ENCODE measurements at places on chromosomes 6 and 20.
A peak's percentile ranks its signal among the peaks of the same experiment; 100 is the strongest.

DNA sequence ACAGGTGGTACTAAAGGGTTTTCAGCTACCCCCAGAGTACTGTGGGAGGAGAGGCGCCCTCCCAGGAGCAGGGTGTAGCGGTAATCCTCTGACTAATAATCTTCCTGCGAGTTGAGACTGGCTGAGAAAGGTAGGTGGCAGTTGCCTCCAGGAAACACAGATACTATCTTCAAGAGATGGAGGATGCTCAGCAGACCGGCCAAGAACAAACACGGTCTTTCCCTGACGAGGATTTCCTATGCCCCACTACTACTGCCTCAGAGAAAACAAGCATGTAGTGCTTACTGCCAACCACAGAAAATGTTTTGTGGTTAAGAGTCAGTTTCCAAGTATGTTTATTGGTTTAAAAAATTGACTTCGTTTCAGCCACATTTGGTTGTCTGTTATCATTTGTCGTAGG, 26.8 kb downstream of the C6orf89 start:
- DNase-seq, result no peak

DNA sequence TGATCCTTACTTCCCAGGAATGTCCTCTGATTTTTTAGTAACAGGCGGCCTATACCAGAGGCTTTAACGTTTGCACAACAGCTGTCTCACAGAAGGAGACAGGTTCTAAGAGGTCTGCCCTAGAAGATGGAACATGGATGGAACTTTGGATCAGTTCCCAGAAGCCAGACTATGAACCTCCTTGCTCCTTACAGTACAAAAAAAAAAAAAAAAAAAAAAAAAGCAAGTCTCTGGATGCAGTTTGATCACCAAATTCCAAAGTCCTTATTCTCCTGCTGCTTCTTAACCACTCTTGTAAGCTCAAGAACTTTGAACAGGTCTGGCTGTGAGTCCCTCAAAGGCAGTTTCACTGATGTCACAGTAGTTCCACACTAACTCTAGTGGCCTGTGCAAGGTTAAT, 2.0 kb upstream of the TRMT11 start:
- no peak for DNase-seq

- no peak for DNase-seq
Observed at GRCh38 chr20:890666-891057, 25.5 kb downstream of the ANGPT4 start.

DNA sequence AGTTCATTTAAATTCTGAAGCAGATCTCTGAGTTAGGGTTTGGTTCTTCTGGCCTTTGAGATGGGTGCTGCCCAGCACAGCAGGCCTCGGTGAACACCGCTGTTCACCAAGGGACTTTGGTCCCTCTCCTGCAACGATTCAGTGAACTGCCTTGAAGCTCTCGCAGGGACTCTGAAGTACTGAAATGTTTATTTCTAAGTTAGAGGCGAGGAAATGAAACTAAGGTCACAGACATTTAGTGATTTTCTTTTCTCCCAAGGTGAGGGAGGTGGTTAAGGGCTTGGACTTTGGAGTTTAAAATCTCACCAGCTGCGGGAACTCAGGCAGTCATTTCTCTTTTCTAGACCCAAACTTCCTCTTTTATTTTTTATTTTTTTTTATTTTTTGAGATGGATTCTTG, 26.2 kb downstream of the E2F3 start:
- DNase-seq, result no peak

DNA sequence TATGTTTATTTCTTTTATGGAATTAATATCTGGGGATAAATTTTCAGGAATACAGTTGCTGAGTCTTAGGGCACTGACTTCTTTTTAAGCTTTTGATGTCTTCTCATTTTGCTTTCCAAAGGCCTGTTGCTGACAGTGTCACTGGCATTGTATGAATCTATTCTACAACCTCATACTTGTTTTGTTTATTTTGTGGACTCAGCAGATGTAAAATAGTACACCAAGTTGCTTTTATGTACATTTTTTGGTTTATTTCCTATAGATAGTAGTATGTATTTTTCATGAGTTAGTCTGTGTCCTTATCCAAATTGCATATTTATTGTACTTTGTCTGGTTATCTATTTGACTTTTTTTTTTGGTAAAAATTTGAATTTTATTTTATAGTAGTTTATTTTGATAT, 35.0 kb downstream of the FAM162B start:
- no peak for DNase-seq

DNA sequence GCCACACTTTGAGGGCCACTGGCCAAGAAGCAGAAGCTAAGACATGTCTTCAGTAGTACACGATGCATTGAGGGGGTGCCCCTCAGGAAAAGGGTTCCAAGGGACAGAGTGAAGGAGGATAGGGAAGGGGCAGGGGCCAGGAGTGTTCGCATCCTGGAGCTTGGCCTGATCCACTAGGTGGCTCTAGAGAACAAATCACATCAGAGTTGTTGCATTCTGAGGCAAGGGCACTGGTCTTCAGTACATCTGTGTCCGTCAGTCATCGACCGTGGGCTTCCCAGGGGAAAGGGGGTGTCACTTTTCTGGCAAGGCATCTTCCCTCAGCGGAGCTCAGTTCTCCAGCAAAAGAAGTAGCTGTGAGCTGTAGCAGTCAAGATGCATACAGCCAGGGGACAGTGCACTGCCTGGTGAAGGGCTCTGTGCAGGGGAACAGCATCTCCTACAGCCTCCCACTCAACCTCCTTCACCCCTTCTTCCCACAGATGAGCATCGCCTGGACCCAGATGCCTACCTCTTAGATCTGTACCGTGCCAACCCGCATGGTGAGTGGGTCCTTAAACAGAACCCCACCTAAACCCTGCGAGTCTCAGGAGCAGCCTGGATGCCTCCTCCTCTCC, 47.8 kb downstream of the ARHGAP40 start:
- peak; percentile 67 for DNase-seq

DNA sequence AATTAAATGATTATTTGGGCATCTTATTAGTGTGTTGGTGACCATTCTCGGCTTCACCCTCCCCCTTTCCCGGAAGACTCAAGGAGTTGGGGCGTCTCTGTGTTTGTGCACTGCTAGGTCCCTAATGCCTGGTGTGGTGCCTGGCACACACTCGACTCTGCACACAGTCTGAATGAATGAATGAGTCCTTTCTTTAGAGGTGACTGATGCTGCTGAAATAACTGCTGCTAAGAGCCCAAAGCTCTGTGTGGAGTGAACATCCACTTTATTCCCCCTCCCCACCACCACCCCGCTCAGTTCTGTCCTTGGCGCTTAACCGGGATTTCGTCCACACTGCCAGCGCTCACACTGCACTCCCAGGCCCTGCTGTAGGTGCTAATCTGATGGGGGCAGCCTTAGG, 1.2 kb upstream of the PHACTR3 start:
- no peak for DNase-seq

DNA sequence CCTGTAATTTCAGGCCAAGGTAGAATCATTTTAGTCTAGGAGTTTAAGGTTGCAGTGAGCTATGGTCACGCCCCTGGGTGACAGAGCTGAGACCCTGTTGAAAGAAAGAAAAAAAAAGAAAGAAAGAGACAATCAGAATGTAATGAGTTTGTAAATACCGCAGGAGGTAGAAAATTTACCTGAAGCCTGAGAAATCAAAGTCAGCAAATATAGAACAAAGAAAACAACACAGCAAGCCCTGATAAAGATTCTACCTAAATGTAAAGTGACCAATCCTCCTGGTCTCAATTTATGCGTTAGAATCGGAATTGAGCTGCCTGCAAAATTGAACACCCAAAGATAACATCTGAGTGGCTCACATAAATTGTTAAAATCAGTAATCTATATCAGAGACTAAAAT, 146.5 kb upstream of the ZNF184 start:
- no peak for DNase-seq

DNA sequence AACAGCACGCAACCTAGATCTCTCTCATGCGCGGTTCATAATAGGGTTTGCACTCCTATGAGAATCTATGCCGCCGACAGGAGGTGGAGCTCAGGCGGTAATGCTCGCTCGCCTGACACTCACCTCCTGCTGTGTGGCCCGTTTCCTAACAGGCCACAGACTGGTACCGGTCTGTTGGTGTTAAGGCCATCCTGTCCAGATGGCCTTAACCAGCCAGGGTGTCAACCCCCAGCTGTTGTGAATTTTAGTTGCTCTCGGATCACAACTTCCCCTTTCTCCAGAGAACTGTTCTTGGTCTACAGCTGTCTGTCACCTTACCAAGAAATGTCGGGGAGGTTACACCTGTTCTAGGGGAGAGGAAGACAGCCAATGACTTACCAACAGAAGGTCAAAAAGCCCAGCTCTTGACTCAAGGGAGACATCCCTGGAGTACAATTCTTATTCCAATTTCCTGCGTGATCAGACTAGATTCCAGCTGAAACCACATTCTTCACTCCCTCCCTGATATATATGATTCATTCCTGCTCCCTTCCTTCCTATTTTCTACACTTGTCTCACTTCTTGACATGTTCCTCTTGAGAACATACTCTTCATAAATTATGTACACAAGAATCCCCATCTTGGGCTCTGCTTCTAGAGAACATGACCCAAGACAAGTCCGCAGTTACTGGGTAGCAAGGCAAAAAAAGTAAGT, 23.1 kb upstream of the DNAAF9 start:
- no peak for DNase-seq

DNA sequence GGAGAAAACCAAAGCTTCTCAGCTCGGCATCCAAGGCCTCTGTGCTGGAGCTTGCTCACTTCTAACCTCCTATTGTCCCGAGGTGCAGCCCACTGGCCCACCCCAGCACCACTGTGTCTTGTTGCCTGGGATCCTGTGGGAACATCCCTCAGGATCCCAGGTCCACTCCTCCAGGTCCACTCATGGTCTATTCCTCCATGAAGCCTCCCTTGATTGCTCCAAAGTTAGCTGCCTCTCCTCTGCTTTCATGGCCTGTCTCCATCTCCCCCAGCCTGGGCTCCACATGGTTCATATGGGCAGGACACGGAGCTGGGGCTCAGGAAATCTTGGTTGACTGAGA, 13.9 kb downstream of the SLA2 start:
- DNase-seq, result no peak

DNA sequence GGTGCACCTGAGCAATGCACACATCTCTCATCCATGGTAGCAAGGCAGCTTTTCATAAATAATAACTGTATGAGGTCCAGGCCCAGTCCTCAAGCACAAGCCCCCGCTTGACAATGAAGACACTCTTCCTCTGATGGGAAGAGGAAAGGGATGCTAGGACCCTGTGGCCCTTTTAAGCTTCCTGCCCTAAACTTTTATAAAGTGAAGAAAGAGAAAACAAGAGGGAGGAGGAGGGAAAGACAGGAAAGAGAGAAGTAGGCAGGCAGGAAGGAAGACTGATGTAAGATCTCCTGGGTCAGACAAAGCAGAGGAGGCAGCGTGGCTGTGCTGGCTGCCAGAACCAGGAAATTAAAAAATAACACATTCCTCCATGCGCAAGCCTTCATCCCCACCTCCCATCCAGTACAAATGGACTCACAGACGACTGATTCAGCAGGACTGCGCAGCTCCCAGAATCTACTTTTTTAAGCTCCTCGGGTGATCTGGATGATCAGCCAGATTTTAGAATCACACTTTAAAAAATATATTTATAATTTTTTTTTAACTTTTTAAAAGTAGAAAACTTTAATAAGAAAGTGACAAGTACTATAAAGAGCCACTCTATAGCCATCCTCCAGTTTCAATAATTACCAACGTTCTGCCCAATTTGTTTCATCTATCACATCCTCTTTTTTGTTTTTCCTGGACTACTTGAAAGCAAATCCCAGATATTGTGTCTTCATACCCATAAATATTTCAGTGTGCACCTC, 16.5 kb downstream of the TNFAIP3 start:
- no peak for DNase-seq

- no peak for DNase-seq
Observed at GRCh38 chr6:141264101-141264500, 868.6 kb upstream of the GJE1 start.

- DNase-seq, result peak; percentile 37
Observed at GRCh38 chr6:131258816-131259476, 123.7 kb downstream of the AKAP7 start.

- DNase-seq, result no peak
Observed at GRCh38 chr6:90186637-90187371, 109.8 kb downstream of the BACH2 start.

DNA sequence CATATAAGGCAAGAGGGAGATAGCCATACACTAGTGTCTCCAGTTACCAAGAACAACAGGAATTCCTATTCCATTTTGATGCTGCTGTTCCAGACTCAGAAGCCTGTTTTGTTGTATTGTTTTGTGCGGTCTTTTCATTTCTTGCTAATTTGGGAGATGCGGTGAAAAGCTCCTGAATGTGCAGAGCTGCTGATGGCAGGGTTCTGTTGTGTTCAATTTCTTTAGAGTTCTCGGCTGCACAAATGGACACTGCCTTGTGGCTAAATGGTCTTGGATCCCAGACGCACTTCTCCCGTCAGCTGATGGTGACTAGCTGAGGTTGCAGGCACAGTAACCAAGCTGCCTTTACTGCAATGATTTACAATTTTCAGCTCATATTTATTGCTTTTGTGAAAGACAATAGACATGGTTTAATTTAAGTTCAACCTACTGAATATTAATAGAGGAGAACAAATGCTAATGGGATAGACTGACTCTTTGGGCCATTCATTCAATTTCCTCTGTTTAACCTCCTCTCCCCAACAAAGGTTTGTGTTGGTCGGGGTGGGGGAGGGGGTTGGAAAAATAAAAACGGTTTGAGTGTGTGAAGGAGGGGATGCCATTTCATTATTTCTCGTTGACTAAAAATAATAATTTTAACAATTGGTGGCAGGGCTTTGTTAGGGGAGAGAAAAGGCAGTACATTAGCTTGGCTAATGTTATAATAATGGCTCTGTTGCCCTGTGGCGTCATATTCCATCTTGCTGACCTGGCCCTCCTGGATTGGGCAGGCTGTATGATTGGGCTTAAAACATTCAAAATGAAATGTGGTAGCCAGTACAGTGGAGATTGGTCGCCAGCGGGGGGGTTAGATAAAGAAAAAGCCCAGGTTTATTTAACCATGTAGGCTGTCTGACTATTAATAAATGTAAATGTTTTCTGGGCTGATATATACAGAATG, 159.5 kb downstream of the JARID2 start:
- no peak for DNase-seq

DNA sequence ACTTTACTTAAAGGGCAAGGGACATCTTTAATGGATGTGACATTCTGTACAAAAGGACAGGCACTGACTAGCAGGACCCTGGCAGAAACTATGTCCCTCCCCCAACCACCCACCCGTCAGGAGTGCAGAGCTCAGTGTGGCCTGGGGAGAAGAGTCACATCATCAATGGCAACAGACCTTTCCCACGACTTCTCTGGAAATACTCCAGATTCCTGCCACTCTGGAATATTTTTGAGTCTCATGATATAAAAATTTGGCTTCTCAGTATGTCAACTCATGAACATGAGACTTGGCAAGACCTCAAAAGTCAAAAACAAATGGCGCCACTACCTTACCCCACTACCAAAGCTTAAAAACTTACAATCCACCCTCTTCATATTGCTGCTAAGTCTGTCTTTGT, 118.3 kb downstream of the SLC23A2 start:
- no peak for DNase-seq

- no peak for DNase-seq
Observed at GRCh38 chr6:83827050-83827449, 26.1 kb upstream of the RIPPLY2 start.
